Spleen (tissue), 13 donors: ENCODE measurements at places on chromosomes 3 and 15. TPM values are rescaled to one million over a fixed set of nuclear protein-coding genes. Genes with fewer than 3 reads are reported as not detected.
A peak's percentile ranks its signal among the peaks of the same experiment; 100 is the strongest.

DNA sequence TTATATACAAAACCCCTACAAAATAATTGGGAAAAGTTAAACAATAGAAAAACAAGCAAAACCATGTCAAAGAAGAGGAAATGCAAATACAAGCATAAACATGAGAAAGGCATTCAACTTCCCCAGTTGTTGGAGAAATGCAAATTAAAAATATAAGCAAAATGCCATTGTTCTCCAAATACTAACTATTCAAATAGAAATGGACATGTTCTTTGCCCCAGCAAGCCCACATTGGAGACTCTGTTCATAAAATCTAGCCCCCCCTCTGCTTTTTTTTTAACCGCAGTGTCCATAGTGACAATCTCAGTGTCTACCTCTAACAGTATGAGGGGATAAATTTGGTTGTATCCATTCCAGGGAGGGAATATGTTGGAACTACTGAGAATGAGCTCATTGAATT is 59.7 kb upstream of the LCTL start:
- no peak overlapping the region for H3K4me3 ChIP-seq
- no peak for DNase-seq
- peaks cover 11% of the 10 kb centered on the region for H3K27me3 ChIP-seq
- H3K36me3 ChIP-seq = no peaks in the 10 kb centered on the region
- no peaks in the 10 kb centered on the region for H3K4me1 ChIP-seq
- H3K27ac ChIP-seq = no peak overlapping the region

GRCh38 chr3:34942256-34942655 is 697.1 kb upstream of the ARPP21 start:
- H3K27me3 ChIP-seq = no peaks in the 10 kb centered on the region
- H3K27ac ChIP-seq = no peak overlapping the region
- no peaks in the 10 kb centered on the region for H3K4me1 ChIP-seq
- no peak for DNase-seq
- H3K36me3 ChIP-seq = no peaks in the 10 kb centered on the region
- H3K4me3 ChIP-seq = no peak overlapping the region

GRCh38 chr3:165462636-165463334 is 266.6 kb upstream of the SLITRK3 start:
- no peak overlapping the region for H3K4me3 ChIP-seq
- H3K27me3 ChIP-seq = no peaks in the 10 kb centered on the region
- no peak overlapping the region for H3K27ac ChIP-seq
- no peaks in the 10 kb centered on the region for H3K4me1 ChIP-seq

DNA sequence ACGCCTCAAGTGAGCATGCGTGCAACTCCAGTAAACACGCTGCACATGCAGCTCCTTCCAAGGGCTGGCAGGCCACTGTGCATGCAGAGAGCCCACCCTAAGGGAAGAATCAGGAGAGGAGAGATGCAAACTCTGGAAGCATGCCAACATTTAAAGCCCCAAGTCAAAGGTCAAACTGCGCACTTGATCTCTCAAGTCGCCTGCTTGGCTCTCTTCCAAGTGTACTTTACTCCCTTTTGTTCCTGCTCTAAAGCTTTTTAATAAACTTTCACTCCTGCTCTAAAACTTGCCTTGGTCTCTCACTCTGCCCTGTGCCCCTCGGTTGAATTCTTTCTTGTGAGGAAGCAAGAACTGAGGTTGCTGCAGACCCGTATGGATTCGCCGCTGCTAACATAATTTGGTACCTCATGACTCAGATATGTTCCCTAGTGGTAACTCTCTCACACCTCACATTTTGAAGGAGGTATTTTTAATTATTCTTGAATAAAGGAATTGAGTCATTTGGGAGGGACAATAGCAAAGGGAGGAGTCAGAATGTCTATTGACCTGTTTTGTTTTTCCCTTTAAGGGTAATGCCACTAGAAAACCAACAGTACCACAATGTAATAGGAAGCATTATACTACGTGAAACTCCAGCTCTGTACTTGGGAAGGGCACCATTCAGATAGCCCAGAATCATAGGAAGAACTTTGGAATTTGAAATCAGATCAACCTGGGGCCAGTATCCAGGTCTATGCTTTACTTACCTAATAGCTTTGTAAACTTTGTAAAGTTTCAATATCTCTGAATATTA is 19.6 kb upstream of the DGKG start:
- H3K36me3 ChIP-seq = no peaks in the 10 kb centered on the region
- no peaks in the 10 kb centered on the region for H3K27me3 ChIP-seq
- no peaks in the 10 kb centered on the region for H3K4me1 ChIP-seq
- no peak for DNase-seq

GRCh38 chr3:65526656-65527055 is 512.1 kb downstream of the MAGI1 start:
- H3K4me3 ChIP-seq = no peak overlapping the region
- H3K27ac ChIP-seq = no peak overlapping the region
- no peak for DNase-seq
- no peaks in the 10 kb centered on the region for H3K27me3 ChIP-seq
- H3K4me1 ChIP-seq = no peaks in the 10 kb centered on the region

GRCh38 chr3:132980102-132980501 is 58.1 kb upstream of the TMEM108 start:
- no peaks in the 10 kb centered on the region for H3K4me1 ChIP-seq
- H3K27ac ChIP-seq = no peak overlapping the region
- no peaks in the 10 kb centered on the region for H3K27me3 ChIP-seq
- DNase-seq = no peak

DNA sequence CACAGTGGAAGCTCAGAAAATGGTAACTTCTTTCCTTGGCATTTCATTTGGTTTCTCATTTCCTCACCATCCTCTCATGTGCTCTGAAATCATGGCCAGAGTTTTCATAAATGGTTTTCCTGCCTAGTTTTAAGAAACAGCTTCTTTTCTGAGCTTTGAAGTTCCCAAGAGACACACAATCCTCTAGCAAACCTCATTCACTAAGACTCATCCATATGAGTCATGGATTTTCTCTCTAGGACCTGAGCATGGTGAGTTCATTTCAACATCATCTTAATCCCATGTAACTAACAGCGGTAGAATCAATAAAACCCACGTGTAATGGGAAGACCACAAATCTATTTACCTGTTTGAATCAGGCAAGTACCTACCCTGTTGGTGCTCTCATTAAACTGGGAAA is 274.5 kb upstream of the LRTM1 start:
- H3K36me3 ChIP-seq = no peaks in the 10 kb centered on the region
- no peaks in the 10 kb centered on the region for H3K4me1 ChIP-seq
- H3K27ac ChIP-seq = no peak overlapping the region
- no peak for DNase-seq

DNA sequence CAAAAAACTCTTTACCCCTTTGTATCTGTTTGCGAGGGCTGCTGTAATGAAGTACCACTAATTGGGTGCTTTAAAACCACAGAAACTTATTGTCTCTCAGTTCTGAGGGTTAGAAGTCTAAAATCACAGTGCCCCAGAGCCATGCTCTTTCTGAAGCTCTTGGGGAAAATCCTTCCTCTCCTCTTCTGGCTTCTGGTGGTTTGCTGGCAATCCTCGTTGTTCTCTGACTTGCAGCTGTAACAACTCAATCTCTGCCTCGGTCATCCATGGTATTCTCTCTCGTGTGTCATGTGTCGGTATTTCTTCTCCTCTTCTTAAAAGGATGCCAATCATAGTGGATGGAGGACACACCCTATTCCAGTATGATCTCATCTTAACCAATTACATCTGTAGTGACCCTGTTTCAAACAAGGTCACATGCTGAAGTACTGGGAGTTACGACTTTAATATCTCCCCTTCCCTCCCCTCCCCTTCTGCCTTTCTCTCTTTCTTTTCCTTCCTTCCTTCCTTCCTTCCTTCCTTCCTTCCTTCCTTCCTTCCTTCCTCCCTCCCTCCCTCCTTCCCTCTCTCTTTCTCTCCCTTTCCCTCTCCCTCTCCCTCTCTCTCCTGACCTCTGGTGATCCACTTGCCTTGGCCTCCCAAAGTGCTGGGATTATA is 6.5 kb upstream of the ARL8B start:
- H3K4me3 ChIP-seq = no peak overlapping the region
- H3K36me3 ChIP-seq = no peaks in the 10 kb centered on the region
- no peaks in the 10 kb centered on the region for H3K27me3 ChIP-seq

DNA sequence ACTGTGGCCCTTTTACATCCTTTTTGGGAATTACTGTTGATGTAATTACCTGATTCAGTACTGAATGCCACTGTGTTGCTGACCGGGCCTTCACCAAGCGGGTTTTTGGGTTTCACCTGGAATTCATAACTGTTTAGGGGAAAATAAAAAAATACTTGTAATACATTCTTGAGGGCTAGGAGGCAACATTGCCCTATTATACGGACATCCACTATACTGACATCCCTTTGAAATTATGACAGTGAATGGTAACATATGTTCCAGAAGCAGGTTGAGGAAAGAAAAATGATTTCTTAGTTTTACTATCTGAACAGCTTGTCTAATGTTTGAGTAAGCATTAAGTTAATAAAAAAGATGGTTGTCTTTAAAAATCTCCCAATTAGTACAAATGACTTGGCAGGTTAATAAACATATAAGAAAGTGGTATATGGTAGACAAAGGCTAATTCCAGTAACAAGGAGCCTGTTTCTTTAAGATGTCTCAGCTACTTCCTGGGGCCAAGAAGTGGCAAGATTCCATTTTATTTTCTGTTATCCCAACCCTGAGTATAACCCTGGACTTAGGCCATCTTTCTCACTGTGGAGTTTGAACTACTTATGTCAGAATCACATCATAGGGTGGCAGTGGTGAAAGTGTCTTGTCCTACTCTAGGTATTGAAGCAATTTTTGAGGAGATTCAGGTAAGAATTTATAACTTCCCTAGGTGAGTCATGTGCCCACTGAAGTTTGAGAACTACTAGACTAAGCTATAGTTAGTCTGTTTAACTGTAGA is 45.5 kb downstream of the TFG start:
- H3K4me1 ChIP-seq = no peaks in the 10 kb centered on the region
- no peak overlapping the region for H3K4me3 ChIP-seq
- peaks cover 21% of the 10 kb centered on the region for H3K36me3 ChIP-seq

DNA sequence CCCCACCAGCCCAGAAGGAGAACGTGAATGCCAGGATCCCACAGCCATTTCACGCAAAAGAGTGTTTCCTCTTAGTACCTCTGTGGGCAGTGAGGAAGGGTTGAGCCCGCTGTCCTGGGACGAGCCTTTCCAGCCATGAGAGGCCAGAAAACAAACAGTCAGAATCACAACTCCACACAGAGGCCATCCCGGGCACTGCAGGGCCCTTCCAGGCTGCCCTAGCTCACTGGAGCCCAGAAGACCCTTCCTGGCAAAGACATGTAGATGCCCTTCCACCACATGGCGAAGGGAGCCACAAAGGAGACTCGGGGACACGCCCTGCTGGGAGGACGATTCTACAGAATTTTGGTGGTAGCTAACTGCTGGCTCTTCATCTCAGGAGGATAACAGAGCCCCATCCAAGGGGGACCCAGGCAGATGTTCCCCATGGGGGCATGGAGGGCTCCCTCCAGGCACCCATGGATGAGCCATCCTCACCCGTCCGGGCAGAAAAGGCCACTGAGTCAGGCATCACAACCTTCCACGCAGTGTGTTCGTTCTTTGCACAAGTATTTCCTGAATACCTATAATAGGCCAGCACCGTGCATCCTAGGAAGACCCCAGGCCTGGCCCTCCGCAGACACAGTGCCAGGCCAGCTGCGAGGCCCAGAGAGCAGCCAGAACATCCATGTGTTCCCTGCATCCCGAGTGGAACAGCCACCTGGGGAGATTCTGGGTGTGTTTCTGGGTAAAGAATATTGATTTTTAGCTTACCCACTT is 47.2 kb downstream of the SLC12A8 start:
- H3K36me3 ChIP-seq = no peaks in the 10 kb centered on the region
- no peak for DNase-seq
- H3K4me3 ChIP-seq = no peak overlapping the region
- H3K4me1 ChIP-seq = no peaks in the 10 kb centered on the region
- no peaks in the 10 kb centered on the region for H3K27me3 ChIP-seq

DNA sequence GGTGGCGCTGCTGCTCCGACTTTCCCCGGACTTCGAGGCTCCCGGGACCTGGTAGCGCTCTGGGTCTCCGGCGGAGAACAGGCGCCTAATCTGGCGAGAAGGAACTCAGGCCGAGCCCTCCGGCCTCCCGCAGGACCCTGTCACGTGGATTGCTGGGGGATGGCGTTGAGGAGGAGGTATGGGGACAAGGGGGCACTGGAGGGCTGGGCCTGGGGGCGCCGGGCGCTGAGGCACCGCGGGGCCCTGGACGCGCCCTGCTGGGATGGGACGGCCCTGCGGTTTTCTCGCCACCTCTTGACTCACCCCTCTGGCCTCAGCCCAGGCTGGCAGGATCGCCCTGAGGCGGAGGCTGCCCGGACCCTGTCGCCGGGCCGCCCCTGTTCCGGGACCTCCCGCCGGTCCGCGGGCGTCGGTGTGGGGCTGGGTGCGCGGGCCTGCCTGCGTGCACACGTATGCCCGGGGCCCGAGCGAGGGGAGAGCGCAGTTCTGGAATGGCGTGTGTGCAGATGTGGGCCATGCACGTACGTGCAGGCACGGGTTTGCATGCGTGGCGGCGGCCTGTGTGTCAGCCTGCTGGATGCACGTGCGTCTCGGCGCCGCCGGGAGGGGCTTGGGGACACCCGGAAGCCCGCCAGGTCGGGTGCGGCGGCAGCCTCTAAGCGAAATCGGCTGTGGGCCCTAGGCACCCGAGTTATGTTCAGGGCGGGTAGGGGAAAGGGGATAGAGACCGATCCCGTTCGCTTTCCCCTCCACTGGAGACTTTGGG is 752 bp downstream of the C15orf39 start:
- DNase-seq = peak; percentile 97
- H3K36me3 ChIP-seq = peaks cover under 1% of the 10 kb centered on the region
- H3K4me1 ChIP-seq = peaks cover 63% of the 10 kb centered on the region
- peak overlapping the region; percentile 97 for H3K27ac ChIP-seq
- H3K27me3 ChIP-seq = no peaks in the 10 kb centered on the region

GRCh38 chr3:39094851-39095677 is 12.4 kb downstream of the GORASP1 start:
- no peak for DNase-seq
- H3K4me3 ChIP-seq = no peak overlapping the region
- peaks cover 99% of the 10 kb centered on the region for H3K36me3 ChIP-seq

DNA sequence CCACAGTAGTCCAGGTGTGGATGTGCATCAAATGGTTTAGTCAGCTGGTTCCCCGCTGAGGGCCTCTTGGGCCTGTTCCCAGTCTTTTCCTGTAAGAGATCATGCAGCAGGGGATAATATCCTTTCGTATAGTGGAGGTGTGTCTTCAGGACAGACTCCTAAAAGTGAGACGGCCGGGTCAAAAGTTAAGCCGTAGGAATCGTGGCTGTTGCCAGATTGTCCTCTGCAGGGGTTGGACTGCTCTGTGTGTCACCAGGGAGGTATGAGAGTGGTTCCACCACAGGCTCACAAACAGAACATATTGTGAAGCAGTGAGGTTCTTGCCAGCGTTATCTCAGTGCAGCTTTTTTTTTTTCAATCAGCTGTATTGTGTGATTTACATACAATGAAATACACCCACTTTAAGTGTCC is 95.0 kb downstream of the VGLL4 start:
- no peaks in the 10 kb centered on the region for H3K4me1 ChIP-seq
- H3K27me3 ChIP-seq = no peaks in the 10 kb centered on the region
- H3K4me3 ChIP-seq = no peak overlapping the region
- peaks cover under 1% of the 10 kb centered on the region for H3K36me3 ChIP-seq

Gene BCL2A1
- total RNA-seq = 34.4 TPM
